ENCODE measurements at places on chromosomes 3 and 15. TPM values are rescaled to one million over a fixed set of nuclear protein-coding genes. Genes with fewer than 3 reads are reported as not detected.
A peak's percentile ranks its signal among the peaks of the same experiment; 100 is the strongest.

DNA sequence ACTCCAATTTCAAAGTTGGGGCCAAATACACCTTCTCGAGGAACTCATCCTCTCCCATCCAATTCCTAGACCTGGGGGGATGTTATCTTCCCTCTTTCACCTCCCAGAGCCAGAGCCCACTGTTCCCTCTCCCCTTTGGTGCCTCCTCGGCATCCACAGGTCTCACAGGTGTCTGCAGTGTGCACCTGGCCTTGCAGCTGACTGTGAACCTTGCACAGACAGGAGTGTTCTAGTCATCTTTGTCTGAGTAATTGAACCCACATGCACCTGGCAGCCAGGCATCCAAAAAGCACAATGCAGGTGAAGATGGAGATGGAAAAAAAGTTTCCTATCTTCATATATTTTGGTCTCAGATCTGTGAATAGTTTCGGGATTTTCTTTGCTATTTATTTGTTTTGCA is 30.8 kb downstream of the PCOLCE2 start:
- no peak overlapping the region for H3K4me3 ChIP-seq
- no peak for DNase-seq
- no peak overlapping the region for H3K27ac ChIP-seq

DNA sequence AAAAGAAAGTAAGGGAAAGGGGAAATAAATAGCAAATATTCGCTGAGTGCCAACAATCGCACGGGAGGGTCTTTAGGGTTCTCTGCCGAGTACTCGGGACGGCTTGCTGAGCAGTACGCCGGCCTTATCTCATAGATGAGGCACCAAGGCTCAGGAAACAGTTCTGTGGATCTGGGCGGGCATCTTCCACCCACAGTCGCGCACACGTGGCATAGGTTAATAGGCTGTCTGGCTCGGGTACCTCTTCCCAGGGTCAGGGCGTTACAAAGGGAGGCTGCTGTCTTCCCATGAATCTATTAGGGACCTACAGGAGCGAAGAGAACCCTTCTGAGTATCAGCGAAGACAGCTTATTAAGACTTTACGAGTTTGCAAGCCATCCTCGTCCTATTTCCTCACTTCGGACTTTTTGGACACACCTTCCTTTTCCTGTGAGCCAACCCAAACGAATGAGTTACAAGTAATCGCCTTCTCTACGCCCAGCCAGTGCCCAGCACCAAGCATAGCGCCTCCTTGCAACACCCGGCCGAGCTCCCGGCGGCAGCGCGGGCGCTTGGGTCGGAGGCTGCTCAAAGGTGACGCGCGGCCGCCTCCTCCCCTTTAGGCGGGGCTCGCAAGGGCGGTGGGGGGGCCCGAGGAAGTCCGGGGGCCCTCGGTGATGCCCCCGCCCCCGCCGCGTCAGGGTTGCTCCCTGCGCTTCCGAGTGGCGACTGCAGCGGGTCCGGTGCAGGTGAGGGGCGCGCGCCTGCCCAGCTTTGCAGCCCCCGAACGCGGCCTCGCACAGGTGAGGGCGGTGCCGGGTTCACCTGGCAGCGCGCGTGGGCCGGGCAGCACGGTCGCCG is at the start of gene MCTP2:
Gene MCTP2 (plus strand): TSS at position 679 of the 840 bp plus-strand sequence. CDS start 66,705 bp downstream, outside the sequence.
- no peaks in the 10 kb centered on the region for H3K36me3 ChIP-seq
- H3K4me3 ChIP-seq, result peak within 1 kb of the TSS; percentile 74
- H3K27me3 ChIP-seq, result no peaks in the 10 kb centered on the region
- peaks cover 6% of the 10 kb centered on the region for H3K4me1 ChIP-seq

SMCO1 gene
- not detected for total RNA-seq

GRM2 gene
- 0.07 TPM for total RNA-seq

DNA sequence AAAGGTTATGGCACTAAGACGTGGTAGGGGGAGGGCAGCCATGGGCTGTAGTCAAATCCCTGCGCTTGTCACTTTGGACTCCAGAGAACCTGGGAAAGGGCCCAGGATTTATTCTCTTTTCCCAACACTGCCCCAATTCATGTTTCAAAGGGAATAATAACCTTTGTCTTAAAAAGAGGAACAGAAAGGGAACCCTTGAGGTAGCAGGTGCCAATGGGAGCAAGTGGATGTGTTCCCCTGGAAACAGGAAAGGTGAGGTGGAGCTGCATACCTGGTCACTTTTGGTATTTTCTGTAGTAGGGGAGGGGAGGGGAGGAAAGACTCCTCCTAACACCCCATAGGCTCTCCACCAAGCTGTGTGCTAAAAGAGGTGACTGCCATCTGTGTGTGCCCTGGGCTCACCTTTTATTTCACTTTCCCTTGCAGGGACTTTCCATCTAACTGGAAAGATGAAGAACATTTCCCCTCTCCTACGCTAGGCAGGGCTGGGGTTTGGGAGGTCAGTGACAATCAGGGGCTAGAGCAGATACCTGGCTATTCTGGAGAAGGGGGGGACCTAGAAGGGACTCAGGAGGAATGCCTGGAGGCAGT is 6.1 kb upstream of the CHST14 start:
- H3K27ac ChIP-seq, result no peak overlapping the region
- no peak overlapping the region for H3K4me3 ChIP-seq
- no peaks in the 10 kb centered on the region for H3K27me3 ChIP-seq
- H3K4me1 ChIP-seq, result peaks cover 2% of the 10 kb centered on the region

- H3K4me1 ChIP-seq, result peaks cover 73% of the 10 kb centered on the region
- H3K4me3 ChIP-seq, result peak within 1 kb of the TSS; percentile 78
- peak; percentile 65 for DNase-seq
- peak within 1 kb of the TSS; percentile 73 for H3K27ac ChIP-seq
- H3K36me3 ChIP-seq, result no peaks in the 10 kb centered on the region
These were observed at the start of gene ATP13A3 for GRCh38 chr3:194486540-194487288. ATP13A3 (minus strand) TSS chr3:194487002; CDS start chr3:194462190, 24,812 bp downstream.

GRCh38 chr3:151044706-151045105 is 40.8 kb upstream of the MED12L start:
- no peak for DNase-seq
- H3K27ac ChIP-seq, result no peak overlapping the region
- H3K4me1 ChIP-seq, result no peaks in the 10 kb centered on the region

DNA sequence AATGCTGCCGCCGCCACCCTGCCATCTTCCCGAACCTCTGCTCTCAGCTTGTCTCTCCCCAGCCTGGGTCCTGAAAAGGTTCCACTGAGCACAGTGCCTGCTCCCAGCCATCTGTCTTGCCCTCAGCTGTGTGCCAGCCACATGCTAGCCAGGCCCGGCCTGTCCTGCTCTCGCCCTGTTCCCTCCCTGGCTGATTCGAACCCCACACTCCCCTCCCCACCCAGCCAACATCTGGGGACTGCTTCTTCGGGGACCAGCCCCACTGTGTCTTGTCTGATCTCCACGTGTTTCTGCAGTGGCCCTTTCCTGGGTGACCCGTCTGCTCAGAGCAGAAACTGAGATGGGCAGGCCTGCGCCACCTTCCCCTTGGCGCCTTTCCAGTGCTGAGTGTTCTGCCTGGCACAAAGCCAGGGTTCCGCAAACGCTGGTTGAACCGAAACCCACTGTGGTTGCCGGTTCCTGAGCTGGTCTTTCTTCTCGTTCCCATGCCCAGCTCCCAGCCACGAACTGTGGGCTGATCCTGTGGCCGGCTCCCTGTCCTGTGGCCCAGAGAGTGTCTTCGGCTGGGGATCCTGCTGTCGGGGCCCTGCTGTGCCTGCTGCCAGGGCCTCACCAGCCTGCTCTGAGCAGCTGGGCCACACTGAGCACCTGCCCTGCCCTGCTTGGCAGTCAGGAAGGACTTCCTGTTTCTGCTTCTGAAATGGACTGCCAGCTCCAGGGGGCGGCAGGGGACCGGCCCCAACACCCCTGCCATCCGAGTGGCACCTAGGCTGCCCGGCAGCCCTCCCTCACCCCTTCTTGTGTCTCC is 62.7 kb upstream of the KLF13 start:
- H3K27ac ChIP-seq, result no peak overlapping the region
- H3K36me3 ChIP-seq, result no peaks in the 10 kb centered on the region
- H3K4me3 ChIP-seq, result no peak overlapping the region
- DNase-seq, result no peak
- no peaks in the 10 kb centered on the region for H3K27me3 ChIP-seq
- peaks cover 80% of the 10 kb centered on the region for H3K4me1 ChIP-seq

DNA sequence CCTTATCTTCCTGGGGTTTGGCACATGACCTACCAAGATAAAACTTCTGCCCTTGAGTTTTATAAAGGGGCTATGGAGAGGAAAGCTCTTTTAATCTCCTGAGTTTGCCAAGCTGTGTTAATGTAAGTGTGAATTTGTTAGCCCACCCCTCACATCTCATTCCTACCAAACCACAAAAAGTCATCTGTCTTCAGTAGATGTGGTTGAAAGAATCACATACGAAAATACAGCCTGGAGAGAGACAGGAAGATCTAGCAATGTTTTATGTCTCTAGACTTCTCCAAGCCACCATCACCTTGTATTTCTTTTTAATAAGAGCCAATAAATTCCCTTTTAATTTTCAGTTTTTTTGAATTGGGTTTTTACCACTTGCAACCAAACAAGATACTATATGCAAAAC is 68.9 kb upstream of the ZNF280D start:
- no peaks in the 10 kb centered on the region for H3K4me1 ChIP-seq
- no peaks in the 10 kb centered on the region for H3K27me3 ChIP-seq
- H3K27ac ChIP-seq, result no peak overlapping the region
- H3K36me3 ChIP-seq, result no peaks in the 10 kb centered on the region
- DNase-seq, result no peak

GRCh38 chr3:164452707-164453106 is 625.6 kb downstream of the SI start:
- H3K4me1 ChIP-seq, result no peaks in the 10 kb centered on the region
- no peaks in the 10 kb centered on the region for H3K36me3 ChIP-seq
- H3K27me3 ChIP-seq, result no peaks in the 10 kb centered on the region
- no peak overlapping the region for H3K4me3 ChIP-seq
- no peak overlapping the region for H3K27ac ChIP-seq
- no peak for DNase-seq

DNA sequence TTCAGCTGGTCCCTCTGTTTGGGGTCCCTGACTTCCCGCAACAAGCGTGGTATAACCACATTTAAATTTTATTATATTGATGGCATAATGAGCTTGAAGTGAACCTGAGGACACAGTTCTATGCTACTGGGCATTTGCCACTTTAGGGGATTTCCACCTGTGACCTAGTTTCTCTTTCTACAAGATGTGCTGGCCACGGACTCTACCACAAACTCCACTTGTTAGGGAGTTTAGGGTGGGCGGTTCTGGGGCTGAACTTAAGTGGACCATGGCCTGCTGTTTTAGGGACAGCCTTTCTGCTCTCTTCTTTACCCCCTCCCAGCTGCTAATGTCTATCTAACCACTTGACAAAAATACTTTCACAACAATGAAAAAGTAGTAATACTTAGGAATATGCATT is 1199.1 kb downstream of the SI start:
- no peaks in the 10 kb centered on the region for H3K36me3 ChIP-seq
- H3K4me1 ChIP-seq, result no peaks in the 10 kb centered on the region
- H3K27me3 ChIP-seq, result no peaks in the 10 kb centered on the region
- no peak overlapping the region for H3K27ac ChIP-seq
- no peak for DNase-seq

DNA sequence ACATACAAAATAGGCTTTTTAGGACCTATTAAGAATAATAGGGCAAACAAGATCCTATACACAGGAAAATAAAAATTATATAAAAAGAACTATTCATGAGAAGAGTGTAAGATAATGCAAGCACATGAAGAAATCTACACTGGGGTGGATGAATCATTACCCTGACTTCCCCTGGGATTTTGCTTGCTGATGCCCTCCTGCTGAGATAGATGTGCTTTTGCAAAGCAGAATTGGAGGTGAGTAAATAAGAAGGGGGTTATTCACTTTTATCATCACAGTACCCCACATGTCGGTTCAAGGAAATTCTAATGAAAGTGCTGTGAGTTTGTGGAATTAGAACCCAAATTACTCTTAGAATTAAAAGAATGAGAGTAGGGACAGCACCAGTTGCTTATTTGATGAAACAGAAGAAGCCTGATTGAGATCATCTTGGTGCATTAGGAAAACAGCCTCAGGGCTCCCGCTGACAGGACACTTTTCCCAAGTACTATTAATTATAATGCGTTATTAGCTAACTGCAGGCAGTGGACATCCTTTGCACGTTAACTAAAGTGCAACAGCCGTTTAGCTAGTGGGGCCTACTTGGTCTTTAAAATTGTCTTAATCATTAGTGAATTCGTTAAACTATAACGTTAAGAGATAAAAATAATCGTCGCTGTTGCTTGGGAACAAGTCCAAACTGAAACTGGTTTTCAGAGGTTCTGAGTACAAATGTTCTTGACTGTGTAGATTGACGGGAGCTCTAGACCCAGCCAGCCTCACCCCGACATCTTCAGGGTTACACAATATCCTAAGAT is 48.4 kb downstream of the SLC2A2 start:
- H3K4me1 ChIP-seq, result peaks cover 50% of the 10 kb centered on the region
- H3K36me3 ChIP-seq, result no peaks in the 10 kb centered on the region
- H3K27me3 ChIP-seq, result no peaks in the 10 kb centered on the region
- H3K4me3 ChIP-seq, result no peak overlapping the region

TGM4 gene
- total RNA-seq, result 0.18 TPM

GRCh38 chr3:21055015-21055414 is 696.0 kb downstream of the ZNF385D start:
- no peaks in the 10 kb centered on the region for H3K27me3 ChIP-seq
- no peaks in the 10 kb centered on the region for H3K36me3 ChIP-seq
- DNase-seq, result no peak
- H3K4me1 ChIP-seq, result no peaks in the 10 kb centered on the region

- H3K4me3 ChIP-seq, result no peak overlapping the region
- no peak overlapping the region for H3K27ac ChIP-seq
- DNase-seq, result no peak
- no peaks in the 10 kb centered on the region for H3K36me3 ChIP-seq
These were observed 455.5 kb downstream of the ERC2 start for GRCh38 chr3:56012721-56013120.

- no peaks in the 10 kb centered on the region for H3K4me1 ChIP-seq
- peaks cover 25% of the 10 kb centered on the region for H3K36me3 ChIP-seq
- H3K4me3 ChIP-seq, result no peak overlapping the region
- H3K27me3 ChIP-seq, result no peaks in the 10 kb centered on the region
- H3K27ac ChIP-seq, result no peak overlapping the region
- no peak for DNase-seq
These were observed 11.9 kb downstream of the EPM2AIP1 start for GRCh38 chr3:36981006-36981405.

DNA sequence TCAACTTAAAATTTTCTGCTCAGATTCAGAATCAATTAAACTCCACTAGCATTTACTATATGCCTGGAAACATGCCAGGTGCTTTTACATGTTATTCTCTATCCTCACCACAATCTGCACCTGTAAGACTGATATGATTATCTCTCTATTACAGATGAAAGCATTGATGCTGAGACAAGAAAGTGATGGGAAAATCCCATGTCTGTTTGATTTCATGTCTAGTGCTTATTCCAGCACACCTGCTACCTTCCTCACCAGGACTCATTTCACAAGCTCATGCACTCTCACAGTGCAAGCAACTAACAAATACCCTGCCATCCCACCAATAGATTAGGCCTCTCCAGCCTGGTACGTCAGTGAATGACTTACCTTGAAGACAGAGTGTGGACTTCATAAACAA is 25.0 kb upstream of the BCL6 start:
- no peaks in the 10 kb centered on the region for H3K36me3 ChIP-seq
- no peaks in the 10 kb centered on the region for H3K4me1 ChIP-seq
- H3K27ac ChIP-seq, result no peak overlapping the region
- H3K4me3 ChIP-seq, result no peak overlapping the region
- H3K27me3 ChIP-seq, result no peaks in the 10 kb centered on the region

ARID3B gene
- 5.3 TPM for total RNA-seq

- peaks cover 83% of the 10 kb centered on the region for H3K36me3 ChIP-seq
- H3K4me3 ChIP-seq, result no peak overlapping the region
- H3K27ac ChIP-seq, result no peak overlapping the region
- no peak for DNase-seq
- H3K27me3 ChIP-seq, result no peaks in the 10 kb centered on the region
These were observed 55.0 kb downstream of the SETD5 start for GRCh38 chr3:9452417-9452816.

SCAPER gene
- total RNA-seq, result 7.6 TPM

GRCh38 chr3:4943549-4943948 is 35.7 kb upstream of the BHLHE40 start:
- H3K4me3 ChIP-seq, result no peak overlapping the region
- no peaks in the 10 kb centered on the region for H3K36me3 ChIP-seq
- peak; percentile 18 for DNase-seq
- H3K27me3 ChIP-seq, result no peaks in the 10 kb centered on the region
- H3K4me1 ChIP-seq, result no peaks in the 10 kb centered on the region
- no peak overlapping the region for H3K27ac ChIP-seq
